WTC11 (cell line): ENCODE measurements at places on chromosomes 1 and 21.

- H3K27ac ChIP-seq, result no peak overlapping the region
- no peaks in the 10 kb centered on the region for H3K27me3 ChIP-seq
- no peak for DNase-seq
- H3K36me3 ChIP-seq, result peaks cover 3% of the 10 kb centered on the region
Measured at GRCh38 chr21:27060190-27060589, 93.3 kb upstream of the ADAMTS5 start.

DNA sequence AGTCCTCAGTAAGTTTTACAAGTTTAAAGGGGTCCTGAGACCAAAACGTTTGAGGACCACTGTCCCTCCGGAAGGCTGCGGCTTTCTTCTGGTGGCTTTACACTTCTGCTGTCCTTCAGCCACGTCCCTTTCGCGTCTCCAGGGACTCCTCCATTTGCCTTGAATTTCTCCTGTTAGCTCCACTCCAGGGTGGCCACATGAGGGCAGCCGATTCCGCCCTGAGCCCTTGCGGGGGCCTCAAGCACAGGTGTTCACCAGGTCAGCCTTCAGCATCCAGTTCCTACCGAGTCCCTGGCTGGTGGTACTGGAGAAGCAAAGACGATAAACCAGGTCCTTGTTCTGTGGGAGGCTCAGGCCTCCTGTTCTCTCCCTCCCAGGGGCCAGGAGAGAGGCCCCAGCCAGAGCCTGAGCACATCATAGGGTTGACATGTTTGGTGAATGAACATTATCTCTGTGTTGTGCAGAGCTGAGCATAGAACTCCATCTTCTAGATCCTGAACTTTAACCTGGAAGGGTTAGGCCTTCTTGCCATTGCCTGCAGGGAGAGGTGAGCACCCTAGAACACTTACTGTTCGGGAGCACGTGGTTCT lies 27.4 kb upstream of the COQ8A start:
- H3K4me1 ChIP-seq, result peaks cover 5% of the 10 kb centered on the region; the same call in 1 of the 2 replicates
- H3K27ac ChIP-seq, result no peak overlapping the region
- DNase-seq, result peak; percentile 84
- no peaks in the 10 kb centered on the region for H3K27me3 ChIP-seq

GRCh38 chr1:49298304-49298703 lies 521.6 kb upstream of the BEND5 start:
- DNase-seq, result peak; percentile 15
- H3K4me1 ChIP-seq, result peaks cover 20% of the 10 kb centered on the region
- H3K36me3 ChIP-seq, result peaks cover 2% of the 10 kb centered on the region
- peak overlapping the region; percentile 18; the same call in 1 of the 2 replicates for H3K27ac ChIP-seq
- no peaks in the 10 kb centered on the region for H3K27me3 ChIP-seq

GRCh38 chr1:185860311-185860710 lies 126.1 kb downstream of the HMCN1 start:
- peaks cover 25% of the 10 kb centered on the region for H3K4me1 ChIP-seq
- peaks cover 4% of the 10 kb centered on the region; the same call in 1 of the 2 replicates for H3K36me3 ChIP-seq

GRCh38 chr1:117174851-117175250 lies 35.9 kb downstream of the VTCN1 start:
- H3K4me3 ChIP-seq, result no peak overlapping the region
- H3K27me3 ChIP-seq, result no peaks in the 10 kb centered on the region
- H3K27ac ChIP-seq, result peak overlapping the region; percentile 54
- peak; percentile 40 for DNase-seq
